Esophagus squamous epithelium (tissue), 5 donors: ENCODE measurements at places on chromosomes 4 and X. TPM values are rescaled to one million over a fixed set of nuclear protein-coding genes. Genes with fewer than 3 reads are reported as not detected.

DNA sequence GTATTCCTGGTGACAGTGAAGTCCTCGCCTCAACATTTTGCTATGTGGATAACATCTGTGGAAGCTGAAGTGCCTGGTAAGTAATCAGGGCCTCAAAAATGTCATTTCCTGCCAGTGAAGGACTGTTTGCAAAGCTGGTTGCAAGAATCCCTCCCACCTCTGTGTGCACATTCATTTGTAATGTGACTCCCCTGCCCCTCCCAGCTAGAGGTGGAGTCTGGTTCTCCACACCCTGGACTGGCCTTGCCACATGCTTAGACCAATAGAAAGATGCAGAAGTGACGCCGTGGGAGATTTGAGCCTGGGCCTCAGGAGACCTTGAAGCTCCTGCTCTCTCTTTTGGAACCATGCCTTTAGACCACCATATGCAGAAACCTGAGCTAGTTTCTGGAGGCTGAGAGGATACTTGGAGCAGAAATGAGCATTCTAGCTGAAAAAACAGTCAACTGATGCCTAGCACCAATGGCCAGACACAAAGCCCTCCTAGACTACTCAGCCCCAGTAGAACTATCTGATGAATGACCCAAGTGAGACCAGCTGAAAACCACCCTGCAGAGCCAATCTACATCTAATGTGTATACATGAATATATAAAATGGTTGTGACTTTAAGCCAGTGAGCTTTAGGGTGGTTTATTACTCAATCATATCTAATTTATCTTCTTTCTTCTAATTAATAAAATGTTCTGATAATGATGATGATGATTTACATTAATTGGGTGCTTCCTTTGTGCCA, 47.8 kb upstream of the CRMP1 start:
- DNase-seq: no peak

DNA sequence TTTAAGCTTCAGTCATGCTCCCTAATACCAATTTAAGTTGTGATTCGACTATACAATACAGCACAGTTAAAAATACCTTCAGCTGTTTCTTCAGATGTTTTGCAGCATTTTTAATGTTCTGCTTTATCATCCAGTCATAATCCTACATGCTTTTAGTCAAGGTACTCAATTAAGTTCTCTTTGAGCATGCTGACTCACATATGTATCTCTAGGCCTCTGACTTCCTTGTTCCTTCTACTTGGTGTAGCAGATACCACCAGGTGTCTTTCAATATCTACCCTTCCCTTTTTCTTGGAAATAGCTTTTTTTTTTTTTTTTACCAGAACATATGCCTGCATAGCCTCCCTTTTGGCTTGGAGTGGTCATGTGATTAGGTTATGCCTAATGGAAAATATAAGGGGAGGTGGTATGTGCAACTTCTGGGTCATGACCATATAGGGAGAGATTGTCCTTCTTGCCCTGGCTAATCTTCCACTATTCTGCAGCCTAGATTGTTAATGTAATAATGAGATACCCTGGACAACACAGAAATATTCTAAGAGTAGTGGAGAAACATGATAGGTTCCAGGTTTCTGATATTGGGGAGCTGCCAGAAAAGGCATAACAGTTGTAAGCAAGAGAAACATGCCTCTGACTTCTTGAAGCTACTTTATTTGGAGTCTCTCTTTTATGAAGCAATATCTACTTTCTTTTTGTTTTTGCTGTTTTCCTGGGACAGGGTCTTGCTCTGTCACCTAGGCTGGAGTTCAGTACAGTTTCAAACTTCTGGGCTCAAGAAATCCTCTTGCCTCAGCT, 737.2 kb upstream of the SLIT2 start:
- DNase-seq: no peak

- no peak for DNase-seq
Observed at GRCh38 chrX:121456315-121456714, 408.9 kb downstream of the GLUD2 start.

GRCh38 chr4:80071604-80072227, 1.3 kb downstream of the ANTXR2 start:
- no peak for DNase-seq

GRCh38 chr4:176149680-176150355, 45.6 kb downstream of the SPATA4 start:
- DNase-seq: no peak

GRCh38 chr4:3666263-3666662, 99.9 kb upstream of the ADRA2C start:
- DNase-seq: no peak

INTU gene
- total RNA-seq: 5.9 TPM

ASB9 gene
- 1.1 TPM for total RNA-seq

PAGE4 gene
- total RNA-seq: not detected

SPANXA2 gene
- total RNA-seq: not detected
